Renal pelvis (tissue), 12 donors: ENCODE measurements at places on chromosomes 2 and 18.

- no peak for DNase-seq
Observed at GRCh38 chr2:48601349-48601748, 16.3 kb upstream of the GTF2A1L start.

GRCh38 chr18:79092874-79093273 is 23.7 kb downstream of the ATP9B start:
- DNase-seq, result no peak

- no peak for DNase-seq
Observed at GRCh38 chr2:235127931-235128330, 176.1 kb downstream of the SH3BP4 start.

GRCh38 chr2:109143214-109144187 is 14.5 kb downstream of the SH3RF3 start:
- no peak for DNase-seq

GRCh38 chr18:34697891-34698290 is 12.2 kb upstream of the DTNA start:
- no peak for DNase-seq

- DNase-seq, result no peak
Observed at GRCh38 chr2:48590017-48590416, 27.6 kb upstream of the GTF2A1L start.

- DNase-seq, result no peak
Observed at GRCh38 chr18:71878226-71878625, 665.9 kb downstream of the CBLN2 start.

DNA sequence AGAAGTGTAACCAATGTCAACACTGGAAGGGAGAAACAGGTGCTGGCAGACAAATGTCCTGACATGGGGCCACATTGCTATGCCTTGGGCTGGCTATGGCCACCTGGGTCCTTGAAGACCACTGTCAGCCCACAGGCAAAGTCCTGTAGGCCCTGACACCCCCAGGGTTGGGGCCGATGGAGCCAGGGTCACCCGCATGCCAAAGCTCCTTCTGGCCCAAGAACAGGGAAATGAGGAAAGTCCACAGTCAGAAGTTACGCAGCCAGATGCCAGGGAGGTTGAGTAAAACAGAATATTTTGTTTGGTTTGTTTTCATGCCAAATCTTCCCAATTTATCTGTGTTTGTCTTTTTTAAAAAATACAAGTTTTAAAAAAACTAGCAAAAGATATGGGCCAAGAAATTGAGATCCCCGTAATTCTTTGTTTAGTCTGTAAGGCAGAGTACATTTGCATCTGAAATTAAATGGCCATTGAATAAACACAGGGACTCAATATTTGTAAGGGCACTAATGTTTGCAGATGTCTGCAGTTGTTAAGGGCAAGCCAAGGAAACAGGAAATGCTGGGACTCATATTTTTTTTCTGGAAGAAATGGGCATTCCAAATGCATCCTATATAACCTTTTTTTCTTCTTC is 186.4 kb downstream of the FAM210A start:
- DNase-seq, result no peak

DNA sequence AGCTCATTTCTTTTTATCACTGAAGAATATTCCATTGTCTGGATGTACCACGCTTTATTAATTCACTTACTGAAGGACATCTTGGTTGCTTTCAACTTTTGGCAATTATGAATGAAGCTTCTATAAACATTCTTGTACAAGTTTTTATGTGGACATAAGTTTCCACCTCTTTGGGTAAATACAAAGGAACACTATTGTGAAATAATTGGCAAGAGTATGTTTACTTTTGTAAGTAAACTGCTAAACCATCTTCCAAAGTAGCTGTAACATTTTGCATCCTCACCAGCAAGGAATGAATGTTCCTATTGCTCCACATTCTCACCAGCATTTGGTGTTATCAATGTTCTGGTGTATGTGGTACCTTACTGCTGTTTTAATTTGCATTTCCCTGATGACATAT is 15.8 kb upstream of the VWC2L start:
- no peak for DNase-seq

DNA sequence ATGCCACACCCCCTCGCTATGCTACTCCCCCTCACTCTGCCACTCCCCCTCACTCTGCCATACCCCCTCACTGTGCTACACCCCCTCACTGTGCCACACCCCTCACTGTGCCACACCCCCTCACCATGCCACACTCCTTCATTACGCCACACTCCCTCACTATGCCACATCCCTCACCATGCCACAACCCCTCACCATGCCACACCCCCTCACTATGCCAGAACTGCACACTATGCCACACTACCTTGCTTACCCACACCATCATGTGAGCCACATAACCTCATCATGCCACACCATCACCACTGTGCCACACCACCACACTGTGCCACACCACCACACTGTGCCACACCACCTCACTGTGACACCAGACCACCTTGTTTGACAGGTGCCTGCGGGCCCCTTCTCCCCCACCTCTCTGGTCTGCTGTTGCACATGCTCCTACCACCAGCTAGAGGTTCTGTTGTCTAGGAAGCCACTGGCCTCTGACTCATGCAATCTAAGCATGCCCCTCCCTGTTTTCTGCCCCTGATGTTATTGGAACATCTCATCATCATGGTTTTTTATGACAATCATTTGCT is 22.0 kb downstream of the MARCHF4 start:
- no peak for DNase-seq

DNA sequence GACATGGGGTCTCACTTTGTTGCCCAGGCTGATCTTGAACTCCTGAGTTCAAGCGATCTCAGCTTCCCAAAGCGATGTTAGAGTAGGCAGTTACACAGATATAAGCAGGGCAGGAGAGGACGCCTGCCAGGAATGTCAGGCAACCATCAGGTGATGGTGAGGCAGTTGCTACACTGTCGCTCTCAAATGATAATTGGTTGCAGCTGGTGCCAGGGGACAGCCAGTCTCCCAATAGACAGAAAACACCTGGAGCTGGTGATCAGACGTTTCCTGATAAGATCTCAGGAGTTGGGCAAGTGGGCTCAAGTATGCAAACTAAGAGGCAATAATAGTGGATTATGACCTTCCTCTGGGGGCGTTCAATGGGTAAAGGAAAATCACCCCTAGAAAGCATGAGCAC is 163.1 kb upstream of the RGPD4 start:
- no peak for DNase-seq

- no peak for DNase-seq
Observed at GRCh38 chr18:79727211-79727610, 47.6 kb downstream of the CTDP1 start.

- no peak for DNase-seq
Observed at GRCh38 chr2:119673796-119674195, 5.2 kb upstream of the TMEM177 start.

GRCh38 chr2:98658816-98659490 is 50.6 kb downstream of the UNC50 start:
- no peak for DNase-seq

GRCh38 chr18:62324917-62325805 is at the start of gene TNFRSF11A:
Gene TNFRSF11A (plus strand): TSS chr18:62325310. CDS start chr18:62325353, 43 bp downstream.
- no peak for DNase-seq

- DNase-seq, result no peak
Observed at GRCh38 chr18:13455471-13455870, 236.9 kb downstream of the LDLRAD4 start.

DNA sequence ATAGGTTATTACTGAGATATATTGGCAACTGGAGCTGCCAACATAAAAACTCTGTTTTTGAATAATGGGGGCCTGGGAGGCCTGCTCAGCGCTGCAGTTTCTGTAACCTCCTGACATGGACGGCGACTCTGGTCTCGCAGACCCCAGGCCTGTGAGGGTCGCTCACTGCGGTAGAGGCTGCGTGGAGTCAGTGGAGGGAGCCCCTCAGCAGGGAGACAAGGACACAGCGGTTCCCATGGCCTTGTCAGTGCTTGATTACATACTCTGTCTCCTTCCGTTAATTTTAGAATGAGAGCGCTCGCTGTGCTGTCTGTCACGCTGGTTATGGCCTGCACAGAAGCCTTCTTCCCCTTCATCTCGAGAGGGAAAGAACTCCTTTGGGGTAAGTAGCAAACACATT is 858 bp downstream of the TPO start:
- no peak for DNase-seq

DNA sequence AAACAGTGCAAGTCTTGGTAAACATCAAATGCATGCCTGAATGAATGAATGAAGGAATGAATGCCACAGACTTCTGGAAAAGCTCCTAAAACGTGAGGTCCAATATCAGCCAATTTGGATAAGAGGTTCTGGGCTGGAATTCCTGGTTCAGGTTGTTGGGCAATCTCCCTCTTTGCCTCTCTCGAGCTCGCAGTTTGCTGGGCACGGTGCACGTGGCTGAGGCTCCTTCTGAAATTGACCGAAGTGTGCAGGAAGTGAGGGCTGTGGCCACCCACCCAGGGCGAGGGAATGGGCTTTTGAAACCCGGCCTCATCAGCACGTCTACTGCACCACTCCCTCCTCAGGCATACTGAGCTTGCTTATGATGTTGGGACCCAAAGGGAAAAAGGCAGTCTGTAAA is 288.8 kb upstream of the HS6ST1 start:
- DNase-seq, result no peak

- DNase-seq, result no peak
Observed at GRCh38 chr2:202100176-202100575, 27.1 kb downstream of the KIAA2012 start.

DNA sequence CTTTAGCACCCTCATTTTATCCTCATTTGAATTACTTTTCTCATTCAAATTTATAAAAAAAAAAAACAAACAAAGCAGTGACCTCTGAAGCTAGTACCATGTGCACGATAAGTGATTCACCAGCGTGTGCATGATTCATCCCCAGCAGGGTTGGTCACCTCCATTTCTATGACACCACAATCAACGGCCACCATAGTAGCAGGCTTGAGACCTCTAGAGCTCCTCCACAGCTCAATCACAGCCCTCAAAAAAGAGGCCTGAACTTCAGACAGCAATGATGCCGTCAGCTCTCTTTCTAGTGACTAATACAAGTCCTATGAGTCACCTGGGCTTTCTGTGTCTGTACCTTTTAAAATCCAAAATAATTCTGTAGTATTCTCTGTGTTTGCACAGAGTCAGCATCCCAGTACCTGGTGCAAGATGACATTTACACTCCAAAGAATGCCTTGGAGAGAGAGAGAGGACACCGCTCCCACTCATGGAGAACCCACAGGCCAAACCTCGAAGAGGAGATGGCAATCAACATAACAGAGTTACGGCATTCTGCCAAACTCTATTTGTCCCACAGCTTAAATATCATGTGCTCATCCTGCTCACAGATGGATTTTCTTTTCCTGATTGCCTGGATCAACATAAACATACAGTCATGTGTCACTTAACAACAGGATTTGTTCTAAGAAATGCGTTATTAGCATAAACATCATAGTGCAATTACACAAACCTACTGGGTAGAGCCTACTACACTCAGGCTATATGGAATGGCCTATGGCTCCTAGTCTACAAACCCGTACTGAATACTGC is 58.7 kb downstream of the L3MBTL4 start:
- no peak for DNase-seq

- DNase-seq, result no peak
Observed at GRCh38 chr2:136206613-136207012, 88.7 kb upstream of the CXCR4 start.

- DNase-seq, result no peak
Observed at GRCh38 chr2:150653351-150653750, 165.9 kb upstream of the RND3 start.

- DNase-seq, result no peak
Observed at GRCh38 chr2:205930209-205930608, 155.8 kb downstream of the INO80D start.

- DNase-seq, result no peak
Observed at GRCh38 chr2:165185633-165186032, 18.2 kb downstream of the SCN3A start.

DNA sequence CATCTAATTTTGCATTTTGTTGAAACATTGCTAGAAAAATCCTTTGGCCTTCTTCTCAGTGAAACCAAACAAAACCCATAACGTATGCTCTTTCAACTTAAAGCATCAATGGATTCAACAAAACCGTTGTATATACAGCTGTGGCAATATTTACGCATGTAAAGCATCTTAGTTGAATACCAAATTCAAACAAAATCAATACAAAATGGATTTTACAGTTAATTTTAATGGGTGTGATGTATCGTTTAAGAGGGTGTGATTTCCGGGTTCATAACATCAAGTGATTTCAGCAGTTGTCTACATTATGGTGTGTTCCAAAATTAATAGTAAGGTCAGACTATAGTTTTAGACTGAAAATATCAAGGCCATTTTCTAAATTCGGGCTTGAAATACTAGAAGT is 198.2 kb downstream of the TGIF1 start:
- DNase-seq, result no peak

- no peak for DNase-seq
Observed at GRCh38 chr18:75869162-75869561, 441.7 kb upstream of the SMIM21 start.

GRCh38 chr2:239316562-239317465 is 84.0 kb downstream of the HDAC4 start:
- no peak for DNase-seq

- no peak for DNase-seq
Observed at GRCh38 chr2:174634130-174635014, 36.8 kb upstream of the WIPF1 start.

DNA sequence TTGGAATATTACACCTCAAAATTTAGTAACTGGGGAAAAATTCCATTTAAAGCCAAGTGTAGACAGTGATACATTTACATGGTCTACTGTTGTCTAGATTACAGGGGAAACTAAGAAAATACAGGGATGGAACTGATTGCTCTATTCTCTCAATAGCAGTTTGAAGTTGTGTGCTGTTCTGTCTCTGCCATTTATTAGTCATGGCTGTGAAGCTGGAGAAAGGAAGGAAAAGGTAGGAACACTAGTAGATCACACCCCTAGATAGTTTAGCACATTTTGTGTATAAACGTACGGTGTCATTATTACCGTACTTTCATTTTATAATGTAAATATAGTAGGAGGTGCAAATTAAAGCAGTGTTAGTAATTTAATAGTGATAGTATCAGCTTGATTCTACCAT is 170.5 kb downstream of the PHLPP1 start:
- DNase-seq, result no peak

GRCh38 chr2:38128653-38129052 is 52.7 kb upstream of the CYP1B1 start:
- no peak for DNase-seq

DNA sequence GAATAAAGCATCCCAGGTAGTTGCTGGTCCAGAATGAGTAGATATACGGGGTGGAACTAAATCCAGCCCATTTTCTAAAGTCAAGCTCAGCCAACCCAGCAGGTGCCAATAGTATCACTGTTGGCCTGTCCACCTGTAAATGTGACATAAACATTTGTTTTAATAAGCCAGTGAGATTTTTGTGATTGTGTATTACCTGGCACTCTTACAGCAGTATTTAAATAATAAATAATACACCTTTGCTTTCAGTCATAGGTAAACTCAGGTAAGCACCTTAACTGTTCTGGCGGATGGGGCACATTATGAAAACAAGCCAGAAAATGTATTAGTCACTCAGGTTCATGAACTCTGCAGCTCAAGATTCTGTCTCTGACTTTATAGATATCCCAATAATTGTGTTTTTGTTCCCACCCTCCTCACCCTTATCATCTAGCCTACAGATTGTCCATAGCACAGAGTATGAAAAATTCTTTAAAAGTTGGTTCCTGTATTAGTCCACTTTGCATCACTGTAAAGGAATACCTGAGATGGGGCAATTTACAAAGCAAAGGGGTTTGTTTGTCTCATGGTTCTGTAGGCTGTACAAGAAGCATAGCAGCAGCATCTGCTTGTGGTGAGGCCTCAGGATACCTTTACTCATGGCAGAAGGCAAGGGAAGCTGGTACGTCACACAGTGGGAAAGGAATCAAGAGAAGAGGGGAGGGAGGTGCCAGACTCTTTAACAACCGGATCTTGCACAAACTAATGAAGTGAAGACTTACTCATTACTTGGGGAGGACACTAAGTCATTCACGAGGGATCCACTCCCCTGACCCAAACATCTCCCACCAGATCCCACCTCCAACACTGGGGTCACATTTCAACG is 73.0 kb upstream of the CYRIA start:
- DNase-seq, result no peak
